Activated T-cell treated with anti-CD3 and anti-CD28 coated beads for 4 hours (primary cell): ENCODE measurements at places on chromosomes 12 and 14.
A peak's percentile ranks its signal among the peaks of the same experiment; 100 is the strongest.

DNA sequence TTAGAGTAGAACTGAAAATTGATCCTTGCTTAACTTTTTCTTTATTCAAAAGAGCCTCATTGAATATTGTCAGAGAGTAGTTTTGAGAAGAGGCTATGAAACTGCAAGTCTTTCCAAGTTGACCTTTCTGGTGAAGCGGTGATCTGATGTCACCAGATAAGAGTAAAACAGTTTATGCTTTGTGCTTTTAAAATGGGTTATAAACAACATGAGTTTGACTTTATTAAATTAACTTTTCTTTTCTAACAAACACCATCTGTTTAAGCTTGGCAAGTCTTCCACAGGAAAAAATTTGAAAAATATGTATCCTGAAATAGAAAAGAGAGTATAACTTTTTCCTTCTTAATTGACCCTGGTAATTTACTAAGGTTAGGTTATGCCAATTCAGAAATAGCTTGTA is 408.7 kb upstream of the NOVA1 start:
- no peak for DNase-seq

GRCh38 chr12:113088971-113089756 is 32.6 kb downstream of the DTX1 start:
- DNase-seq = peak; percentile 39

DNA sequence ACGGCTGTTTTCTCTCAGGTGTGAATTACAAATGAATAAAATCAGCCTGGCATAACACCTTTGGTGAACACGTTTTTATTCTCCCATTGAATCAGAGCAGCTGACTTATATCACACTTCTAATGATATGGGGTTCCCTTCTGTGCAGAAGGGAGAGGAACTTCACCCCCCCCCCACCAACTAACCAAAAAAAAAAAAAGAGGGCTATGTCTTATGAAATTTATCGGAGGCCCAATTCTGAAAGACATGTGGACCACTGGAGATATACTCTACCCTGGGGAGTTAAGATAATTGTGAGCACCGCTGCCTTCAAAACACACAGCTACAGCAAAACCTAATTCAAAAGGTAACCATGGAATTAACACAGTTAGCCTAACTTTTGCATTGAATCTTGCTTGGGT is 4.6 kb downstream of the BCL11B start:
- DNase-seq = no peak

- no peak for DNase-seq
These were observed 970.4 kb upstream of the TMEM132C start for GRCh38 chr12:127296591-127296990.

GRCh38 chr12:31687101-31687527 is 27.6 kb downstream of the ETFBKMT start:
- DNase-seq = no peak

DNA sequence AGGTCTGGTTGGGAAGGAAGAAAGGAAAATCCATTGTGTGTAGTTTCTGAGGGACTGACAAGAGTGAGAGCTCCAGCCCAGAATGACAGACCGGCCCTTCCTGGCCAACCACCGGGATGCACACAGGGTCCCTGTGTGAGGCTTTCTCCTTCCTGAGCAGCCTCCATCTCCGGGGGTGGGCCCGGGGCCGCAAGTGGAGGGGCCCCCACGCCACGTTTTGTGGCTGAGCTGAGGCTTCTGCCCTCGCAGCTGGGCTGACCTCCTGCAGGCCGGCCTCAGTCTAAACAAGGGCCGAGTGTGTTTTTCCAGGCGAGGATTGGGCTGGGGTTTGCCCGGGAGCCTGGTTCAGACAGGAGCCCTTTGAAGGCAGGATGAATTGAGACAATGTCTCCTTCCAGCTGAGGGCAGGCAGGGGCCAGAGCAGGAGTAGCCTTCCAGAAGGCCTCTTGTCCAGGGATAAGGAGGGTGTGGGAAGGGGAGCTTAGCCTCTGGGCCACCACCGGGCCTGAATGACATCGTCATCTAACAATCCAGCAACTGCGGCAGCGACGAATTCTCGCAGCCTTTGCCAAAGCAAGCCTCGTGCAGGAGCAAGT is 96.5 kb upstream of the NCOR2 start:
- DNase-seq = no peak

DNA sequence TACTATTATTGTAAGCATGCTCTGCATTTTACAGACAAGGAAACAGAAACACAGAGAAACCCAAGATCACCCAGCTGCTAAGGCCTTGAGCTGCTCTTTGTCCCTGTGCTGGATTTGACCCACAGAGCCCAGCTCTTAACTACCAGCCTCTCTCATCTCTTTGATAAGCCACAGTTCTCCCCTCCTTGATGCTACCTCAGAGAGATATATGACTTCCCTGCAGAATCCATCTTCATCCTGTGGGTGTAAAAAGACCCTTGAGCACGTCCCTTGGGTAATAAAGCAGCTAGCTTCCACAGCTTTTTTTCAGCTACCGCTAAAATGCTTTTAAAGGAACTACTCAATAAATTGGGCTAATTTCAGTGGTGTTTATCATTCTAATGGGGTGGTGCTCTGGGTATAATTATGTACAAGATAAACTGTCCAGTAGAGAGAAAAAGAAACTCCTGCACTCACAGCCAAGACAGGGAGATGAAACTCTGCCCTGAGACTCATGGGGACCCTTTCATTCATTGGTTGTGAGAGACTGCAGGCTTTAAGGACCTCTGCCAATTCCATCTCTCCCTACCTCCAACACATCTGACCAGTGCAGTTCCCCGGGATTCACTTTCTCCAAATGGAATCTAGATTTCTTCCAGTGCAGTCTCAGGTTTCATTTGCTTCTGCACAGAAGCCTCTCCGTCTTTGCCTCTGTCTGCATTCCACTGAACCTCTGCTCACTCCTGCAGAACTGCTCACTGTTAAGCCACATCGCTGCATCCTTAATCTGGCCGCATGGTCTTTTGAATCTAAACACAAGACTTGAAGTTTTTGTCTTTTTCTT is 24.7 kb upstream of the NTF3 start:
- no peak for DNase-seq

DNA sequence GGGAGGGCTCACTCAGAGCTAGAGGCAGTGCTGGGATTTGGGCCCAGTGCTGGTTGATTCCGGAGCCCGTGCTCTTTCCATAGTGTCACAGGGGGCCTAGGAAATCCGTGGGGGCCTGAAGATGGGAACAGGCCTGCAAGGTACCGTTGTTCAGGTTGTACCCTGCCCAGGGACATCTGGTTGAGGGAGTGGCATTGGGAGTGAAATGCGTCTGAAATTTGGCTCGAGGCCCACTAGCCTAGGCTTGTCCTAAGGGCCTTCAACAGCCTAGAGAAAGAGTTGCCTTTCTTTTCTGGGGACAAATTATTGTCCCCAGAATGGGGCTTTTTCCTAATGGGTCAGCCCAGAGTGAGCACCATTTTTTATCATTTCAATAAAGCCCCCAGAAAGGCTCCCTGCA is 26.4 kb upstream of the FAM222A start:
- DNase-seq = no peak

- DNase-seq = no peak
These were observed 192.3 kb downstream of the NUAK1 start for GRCh38 chr12:105946493-105946901.
